ENCODE measurements at places on chromosomes 3 and 15.

DNA sequence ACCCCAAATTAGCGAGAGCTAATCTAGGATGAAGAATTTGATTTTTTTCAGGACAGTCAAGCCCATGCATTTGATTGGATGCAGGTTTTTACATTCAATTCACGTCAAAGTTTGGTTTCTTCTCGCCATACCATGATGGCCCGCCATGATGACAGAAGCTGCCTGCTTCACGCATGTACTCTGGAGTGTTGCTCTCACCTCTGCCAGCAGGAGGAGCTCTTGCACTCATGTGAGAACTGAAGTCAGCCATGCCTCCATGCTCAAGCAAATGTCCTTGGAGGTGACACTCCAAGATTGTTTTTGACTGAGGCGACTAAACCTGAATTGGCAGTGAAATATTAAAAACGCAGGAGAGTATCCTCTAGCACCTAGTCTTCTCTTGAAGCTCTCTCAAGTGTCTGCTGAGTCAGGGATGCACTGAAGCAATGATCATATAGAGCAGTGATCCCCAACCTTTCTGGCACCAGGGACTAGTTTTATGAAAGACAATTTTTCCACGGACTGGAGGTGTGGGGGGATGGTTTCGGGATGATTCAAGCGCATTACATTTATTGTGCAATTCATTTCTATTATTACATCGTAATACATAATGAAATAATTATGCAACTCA, 120.9 kb downstream of the SAMMSON start:
- DNase-seq = peak; percentile 77

DNA sequence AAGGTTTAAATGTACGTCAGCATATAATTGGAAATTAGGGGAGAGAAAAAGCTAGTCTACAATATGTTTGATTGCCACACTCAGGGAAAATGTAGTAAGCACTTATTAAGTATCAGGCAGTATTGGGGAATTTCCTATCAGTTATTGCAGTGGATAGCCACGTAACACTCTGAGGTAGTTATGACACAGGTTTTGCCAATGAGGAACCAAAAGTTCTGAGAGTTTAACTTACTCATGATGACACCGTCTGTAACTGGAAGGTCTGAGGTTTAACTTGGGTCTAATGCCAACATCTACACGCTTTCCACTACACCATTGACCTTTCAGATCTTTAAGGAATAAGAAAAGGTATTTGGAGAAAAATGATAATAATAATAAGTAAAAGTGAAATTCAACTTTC, 89.5 kb downstream of the ZMAT3 start:
- DNase-seq = no peak

GRCh38 chr3:31307131-31307785, 225.5 kb upstream of the STT3B start:
- DNase-seq = no peak

GRCh38 chr15:70093070-70093469, 4.6 kb downstream of the TLE3 start:
- no peak for DNase-seq

DNA sequence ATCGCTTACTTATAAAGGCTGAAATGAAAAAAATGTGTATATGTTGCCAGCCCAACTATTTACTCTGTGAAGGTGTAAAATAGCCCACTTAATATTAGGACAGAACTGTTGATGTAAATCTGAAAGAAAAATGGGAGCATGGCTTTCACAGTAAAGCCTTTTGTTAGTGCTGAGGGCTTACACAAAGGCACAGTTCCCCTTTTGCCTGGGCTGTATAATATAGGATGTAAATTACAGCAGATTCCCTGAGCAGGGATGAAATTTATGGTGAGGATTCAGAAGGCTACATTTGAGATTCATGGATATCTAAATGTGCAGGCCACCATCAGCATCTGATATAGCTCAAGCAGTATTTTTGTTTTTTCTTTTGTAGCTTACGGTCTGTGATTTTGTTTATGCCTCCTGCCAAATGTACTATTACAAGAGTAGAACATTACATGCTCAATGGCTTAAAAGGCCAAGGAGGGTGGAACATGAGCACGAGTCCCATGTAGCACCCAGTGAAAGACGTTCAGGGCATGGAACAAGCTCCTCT, 109.1 kb upstream of the ATP10A start:
- no peak for DNase-seq

GRCh38 chr3:157491136-157491535, 12.1 kb downstream of the VEPH1 start:
- no peak for DNase-seq

GRCh38 chr3:99953596-99953995, 135.9 kb downstream of the CMSS1 start:
- no peak for DNase-seq

DNA sequence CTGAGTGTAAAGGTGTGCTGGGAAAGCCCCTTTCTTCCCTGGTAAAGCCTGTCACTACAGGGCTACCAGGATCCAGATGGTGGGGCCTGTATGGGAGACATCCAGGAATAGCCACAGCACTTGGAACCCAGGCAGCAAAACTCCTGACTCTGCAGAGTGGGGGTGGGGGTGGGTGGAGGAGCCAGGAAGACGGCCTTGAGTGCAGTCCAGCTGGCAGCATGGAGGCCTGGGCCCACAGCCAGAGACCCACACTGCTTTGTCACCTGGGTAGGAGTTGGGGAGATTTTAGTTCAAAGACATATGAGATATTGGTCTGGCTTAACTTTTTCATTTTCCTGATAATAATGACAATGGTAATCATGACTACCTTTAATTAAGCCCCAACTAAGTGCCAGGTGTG, 116.7 kb upstream of the MRPS22 start:
- no peak for DNase-seq

- DNase-seq = no peak
Measured at GRCh38 chr15:90619468-90619867, 89.7 kb downstream of the CRTC3 start.

DNA sequence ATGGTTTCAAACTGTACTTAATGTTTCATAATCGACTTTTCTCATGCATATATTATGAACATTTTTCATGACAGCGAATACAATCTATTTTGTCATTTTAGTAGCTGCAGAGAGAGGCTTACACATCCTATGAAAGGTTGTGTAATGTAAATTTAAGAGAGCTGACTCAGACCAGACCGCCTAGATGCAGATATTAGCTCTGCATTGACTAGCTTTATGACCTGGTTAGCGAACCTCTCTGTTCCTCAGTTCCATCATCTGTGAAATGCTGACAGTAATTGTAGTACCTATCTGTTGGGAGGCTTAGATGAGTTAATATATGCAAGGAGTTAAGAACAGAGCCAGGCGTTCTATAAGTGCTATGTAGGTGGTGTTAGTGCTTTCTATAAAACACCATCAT, 116.2 kb upstream of the RASGRP1 start:
- no peak for DNase-seq

DNA sequence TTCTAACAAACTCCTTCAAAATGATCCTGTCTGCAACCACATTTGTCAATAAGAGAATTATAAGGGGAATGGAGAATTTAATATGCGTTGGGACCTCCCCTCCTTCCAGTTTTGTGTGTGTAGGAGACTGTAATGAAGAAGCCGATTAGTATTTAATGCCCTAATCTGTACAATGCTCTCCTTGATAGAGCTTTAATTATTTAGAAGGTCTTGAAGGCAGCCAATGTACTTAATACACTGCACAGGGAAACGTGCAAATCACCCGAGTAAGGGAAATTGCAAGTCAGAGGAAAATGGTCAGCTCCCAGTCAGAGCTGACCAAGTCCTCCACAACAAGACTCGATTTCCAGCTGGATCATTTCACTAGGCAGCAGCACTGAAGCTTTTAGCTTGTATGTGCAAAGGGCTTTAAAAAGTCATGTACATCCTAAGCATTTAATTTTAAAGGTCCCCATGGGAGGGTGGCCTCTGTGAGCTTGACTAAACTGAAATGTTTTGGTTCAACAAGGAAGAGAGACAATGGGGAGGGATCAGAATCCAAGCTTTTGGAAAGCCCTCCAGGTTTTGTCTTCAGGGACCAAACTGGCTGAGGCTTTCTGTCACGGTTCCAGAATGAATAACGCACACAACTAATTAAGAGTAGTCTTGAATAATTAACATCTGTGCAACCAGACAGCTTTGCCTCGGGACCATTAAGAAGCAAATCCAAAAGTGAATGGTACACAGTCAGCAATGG, 159.8 kb upstream of the MITF start:
- no peak for DNase-seq

DNA sequence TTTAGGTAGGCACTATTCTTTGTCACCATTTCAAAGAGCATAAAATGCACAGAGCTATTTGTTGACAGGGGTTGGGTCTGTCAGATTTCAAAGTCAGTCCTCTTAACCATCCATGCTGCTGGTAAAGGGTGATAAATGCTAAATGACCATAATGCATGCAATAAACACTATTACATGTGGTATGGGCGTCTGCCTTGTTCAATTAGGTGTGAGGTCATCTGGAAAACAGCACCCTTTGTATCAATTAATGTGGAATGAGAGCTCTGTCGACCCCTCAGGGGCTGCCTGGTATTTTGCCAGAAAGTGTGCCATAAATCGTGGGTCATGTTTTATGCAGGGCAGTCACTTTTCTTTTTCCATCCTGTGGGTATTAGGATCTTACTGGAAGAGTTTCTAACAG, 235.6 kb downstream of the SV2B start:
- DNase-seq = no peak

- DNase-seq = no peak
Measured at GRCh38 chr15:61063875-61064320, 165.2 kb downstream of the RORA start.

- no peak for DNase-seq
Measured at GRCh38 chr3:69354948-69355347, 30.9 kb downstream of the FRMD4B start.

GRCh38 chr3:189714991-189715961, 84.1 kb downstream of the TP63 start:
- DNase-seq = no peak

DNA sequence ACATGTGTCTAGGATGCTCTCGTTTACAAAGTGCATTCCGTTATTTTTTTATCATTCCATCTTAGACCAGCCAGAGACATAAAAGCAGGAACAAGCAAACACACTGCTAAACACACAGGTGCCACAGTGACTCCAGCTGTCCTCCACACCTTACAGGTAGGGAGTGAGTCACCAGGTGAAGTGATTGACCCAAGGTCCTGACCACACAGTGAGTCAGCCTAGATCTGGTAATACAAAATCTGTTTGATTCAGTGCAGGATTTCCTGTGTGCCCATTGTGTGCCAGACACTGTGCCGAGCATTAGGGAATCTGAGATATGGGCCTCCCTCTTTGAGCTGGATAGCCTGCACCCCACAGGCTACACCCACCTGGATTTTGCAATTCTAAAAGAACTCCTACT, 16.7 kb upstream of the BFSP2 start:
- DNase-seq = no peak

DNA sequence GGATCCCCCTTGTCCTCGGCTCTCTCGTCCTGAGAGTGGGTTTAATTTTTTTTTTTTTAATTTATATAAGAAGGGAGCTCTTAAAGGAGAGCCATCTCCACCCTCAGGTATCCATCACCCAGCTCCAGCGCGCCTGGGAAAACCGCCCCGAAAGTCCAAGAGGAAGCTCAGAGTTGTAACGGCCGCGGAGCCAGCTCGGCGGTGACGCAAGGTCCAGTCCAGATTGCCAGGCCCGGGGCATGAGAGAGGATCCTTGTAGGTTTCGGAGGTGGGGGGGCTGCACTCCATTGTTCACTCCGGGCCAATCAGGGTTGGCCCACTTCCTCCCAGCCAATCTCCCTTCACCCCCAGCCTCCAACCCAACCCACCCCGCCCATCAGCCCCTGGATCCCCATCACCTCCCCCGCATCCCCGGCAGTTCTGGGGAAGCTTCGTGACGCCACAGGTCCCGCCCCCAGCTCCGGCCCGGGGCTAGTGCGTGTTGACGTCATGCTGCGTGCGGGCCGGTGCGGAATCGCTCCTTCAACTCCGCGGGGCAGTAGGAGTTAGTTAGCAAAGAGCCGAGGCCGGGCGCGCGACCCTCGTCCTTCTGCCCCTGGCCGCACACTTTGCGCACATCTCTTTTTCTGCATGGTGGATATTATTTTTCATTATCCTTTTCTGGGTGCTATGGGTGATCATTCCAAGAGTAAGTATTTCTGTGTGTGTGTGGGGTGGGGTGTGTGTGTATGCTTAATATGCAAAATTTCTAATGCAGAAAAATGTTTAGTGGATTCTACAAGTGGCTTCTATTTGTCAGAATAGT, at the start of gene ISL2:
TSS of gene ISL2 (plus strand) at position 520 of the 805 bp plus-strand sequence. CDS start at position 631, 111 bp downstream.
- peak; percentile 90 for DNase-seq

All from HEK293T (cell line).